ENCODE measurements at places on chromosomes 2 and 18. TPM values are rescaled to one million over a fixed set of nuclear protein-coding genes. Genes with fewer than 3 reads are reported as not detected.

DNA sequence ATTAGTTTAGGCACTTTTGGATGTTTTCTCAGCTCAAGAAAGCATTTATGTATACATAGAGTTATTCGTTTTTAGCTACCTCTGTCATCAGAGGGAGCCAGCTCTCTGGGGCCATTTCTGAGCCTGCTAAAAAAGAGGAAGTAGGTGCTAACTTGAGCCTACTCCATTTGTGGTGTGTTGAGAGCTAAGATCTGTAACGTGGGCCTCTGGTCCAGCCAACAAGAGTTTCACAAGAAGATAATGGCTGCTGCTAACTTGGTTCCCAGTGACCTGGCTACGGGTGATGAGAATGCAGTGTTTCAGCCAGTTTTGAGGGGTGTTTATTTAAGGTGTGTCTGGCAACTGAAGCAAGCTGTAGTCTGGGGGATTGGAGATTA is 182.5 kb downstream of the PRKCE start:
- DNase-seq, result no peak

GCG gene
- total RNA-seq, result not detected

GRCh38 chr18:44841752-44842587 is 161.3 kb downstream of the SETBP1 start:
- DNase-seq, result no peak

GRCh38 chr2:229059331-229060033 is 211.6 kb downstream of the PID1 start:
- DNase-seq, result no peak

- no peak for DNase-seq
These were observed 551.4 kb downstream of the NRXN1 start for GRCh38 chr2:50480507-50480906.

DNA sequence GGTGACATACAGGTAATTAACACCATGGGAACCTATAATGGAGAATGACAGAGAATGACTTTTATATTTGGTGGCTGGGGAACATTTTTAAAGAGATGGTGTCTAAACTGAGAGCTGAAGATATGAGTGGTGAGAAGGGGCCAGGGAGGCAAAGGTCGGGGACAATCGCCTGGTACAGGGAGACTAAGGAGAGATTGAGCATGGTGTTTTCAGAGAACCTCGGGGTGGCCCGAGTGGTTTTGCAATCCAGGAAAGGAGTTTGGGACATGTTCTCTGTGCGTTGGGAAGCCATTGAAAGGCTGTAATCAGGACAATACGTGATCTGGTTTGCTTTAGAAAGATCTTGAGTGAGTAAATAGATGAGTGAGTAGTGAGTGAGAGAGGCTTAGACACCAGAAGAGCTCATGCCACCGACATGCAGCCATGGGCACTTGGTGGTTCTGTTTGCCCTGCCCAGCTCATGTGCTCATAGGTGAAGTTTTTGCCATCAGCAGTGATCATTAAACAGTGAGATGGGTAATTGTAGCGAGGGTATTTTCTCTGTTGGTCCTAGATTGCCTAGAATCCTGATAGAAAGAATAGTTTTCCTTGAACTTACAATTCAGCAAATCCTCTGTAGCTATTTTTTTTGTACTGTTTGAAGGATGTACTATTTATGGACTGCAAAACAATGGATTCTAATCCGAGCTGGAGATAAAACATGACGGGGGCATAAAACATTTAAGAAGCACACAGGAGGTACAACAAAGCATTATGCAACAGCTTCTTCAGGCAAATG is 114.7 kb downstream of the SH3RF3 start:
- DNase-seq, result no peak

DNA sequence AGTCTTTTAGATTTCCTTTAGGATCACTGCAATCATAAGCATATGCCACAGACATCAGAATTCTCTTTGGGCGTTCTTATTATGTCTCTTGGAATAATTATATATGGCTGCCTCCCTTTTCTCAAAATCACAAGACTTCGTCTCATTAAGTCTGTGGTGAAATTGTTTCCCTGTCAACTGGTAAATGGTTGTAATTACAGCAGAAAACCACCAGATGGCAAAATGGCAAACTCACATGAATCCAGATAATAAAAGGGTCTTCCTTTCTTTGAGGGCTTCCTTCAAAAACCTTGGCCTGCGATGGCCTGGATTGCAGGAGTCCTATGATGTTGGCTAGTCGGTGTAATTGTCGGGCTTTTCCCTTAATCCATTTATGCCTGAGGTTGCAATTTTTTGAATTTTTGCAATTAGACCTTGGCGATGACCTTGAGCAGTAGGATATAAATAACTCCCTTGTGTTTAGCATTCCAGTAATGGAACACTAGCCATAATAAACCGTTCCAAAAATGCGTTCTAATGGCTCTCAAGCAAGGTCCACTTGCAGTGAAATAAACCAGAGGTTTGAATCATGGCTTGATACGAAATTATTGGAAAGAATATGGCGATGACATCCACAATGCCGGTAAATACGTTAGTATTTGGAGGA is 656.4 kb downstream of the MBD2 start:
- no peak for DNase-seq

DNA sequence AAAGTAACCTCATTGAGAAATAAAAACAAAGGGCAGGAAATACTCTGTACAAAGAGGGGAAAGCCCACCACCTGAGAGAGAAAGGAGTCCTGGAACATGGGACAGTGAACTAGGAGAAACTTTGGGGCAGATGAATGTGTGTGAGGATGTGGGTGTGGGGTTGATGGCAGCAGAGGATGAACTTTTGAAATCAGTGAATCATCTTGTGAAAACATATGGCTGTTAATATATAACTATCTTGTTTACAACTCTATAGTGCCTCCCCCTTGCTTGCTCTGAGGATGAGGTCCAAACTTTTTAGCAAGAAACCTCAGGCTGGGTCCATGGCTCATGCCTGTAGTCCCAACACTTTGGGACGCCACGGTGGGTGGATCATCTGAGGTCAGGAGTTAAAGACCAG is 171.8 kb upstream of the LHCGR start:
- DNase-seq, result no peak

ANKRD30BL gene
- not detected for total RNA-seq

GRCh38 chr2:238493411-238493810 is 66.7 kb downstream of the ASB1 start:
- no peak for DNase-seq

RESP18 gene
- total RNA-seq, result not detected

DNA sequence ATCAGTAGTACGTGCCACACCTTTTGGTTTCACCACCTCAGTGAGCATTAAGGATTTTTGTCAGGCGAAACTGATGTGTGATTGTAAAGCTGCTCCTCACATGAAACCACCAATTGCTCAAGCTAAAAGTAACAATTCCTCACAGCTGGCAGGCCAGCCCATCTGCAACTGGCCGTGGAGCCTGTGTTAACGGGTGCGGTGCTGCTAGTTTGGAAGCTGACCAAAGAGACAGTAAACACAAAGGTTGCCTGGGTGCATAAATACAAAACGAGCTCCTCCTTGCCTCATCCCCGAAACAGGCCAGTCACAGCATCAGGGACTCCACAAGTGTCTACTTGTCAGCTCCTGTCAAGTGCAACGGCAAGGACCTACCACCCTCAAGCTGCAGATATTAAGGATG is 32.0 kb downstream of the LGALSL start:
- no peak for DNase-seq

SNORC gene
- total RNA-seq, result 1.5 TPM

DNA sequence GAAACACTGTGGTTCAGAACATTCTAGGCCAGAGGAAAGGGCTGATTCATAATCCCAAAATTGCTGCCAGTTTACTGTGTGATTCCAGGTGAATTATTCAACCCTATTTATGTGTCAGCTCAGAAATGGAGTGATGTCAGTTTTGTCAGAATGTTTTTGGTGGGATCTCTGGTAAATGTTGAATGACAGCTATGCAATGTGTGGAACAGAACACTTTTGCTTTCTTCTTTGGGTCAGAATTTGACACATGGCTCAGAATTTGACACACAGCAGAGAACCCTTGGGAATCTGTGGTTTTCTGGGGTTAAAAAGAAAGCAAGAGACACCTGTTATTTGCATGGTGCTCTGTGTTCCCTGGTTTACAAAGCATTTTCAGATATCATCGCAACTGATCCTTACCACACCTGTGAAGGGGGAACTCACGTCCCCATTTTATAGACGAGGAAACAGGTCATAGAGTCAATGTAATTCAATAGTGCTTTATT is 1.6 kb upstream of the MTA3 start:
- DNase-seq, result no peak

- DNase-seq, result no peak
These were observed 17.9 kb downstream of the LDLRAD4 start for GRCh38 chr18:13236411-13236810.

Data from natural killer cell treated with Interleukin-12 subunit alpha and Interleukin-12 subunit beta and Interleukin-15 and Interleukin-18, amount 100 ng/mL, for 72 hours (primary cell).